ENCODE measurements at places on chromosomes 2 and 18.

DNA sequence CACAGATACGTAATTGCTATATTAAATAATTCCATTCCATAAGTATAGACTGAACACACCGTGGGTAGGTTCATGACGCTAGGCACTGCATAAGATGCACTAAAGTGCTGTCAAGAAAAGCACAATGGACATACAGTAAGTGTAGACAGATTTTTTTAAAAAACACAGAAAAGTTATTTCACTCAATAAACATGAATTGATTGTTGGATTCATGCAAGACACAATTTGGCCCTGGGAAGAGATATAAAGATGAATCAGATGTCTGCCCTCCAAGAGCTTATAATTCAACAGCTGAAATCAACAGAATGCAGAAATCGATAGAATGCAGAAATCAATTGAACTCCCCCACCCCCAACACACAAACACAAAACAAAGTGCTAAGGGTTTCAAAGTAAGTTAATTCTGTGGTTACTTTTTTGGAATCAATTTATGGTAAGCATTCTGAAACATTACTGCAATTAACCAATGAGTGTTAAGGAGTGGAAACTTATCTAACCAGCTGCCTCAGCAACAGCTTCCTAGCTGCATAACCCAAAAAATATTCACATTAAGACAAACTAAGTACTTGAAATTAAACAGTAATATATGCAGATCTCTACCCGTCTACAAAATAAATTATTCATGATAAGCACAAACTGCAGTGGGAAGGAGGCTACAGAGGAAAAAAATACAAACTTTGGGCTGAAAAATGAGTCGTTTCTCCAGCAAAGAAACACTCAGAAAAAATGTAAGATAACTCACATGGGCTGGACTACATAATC, 1.6 kb downstream of the NBAS start:
- no peak for DNase-seq

- no peak for DNase-seq
These were observed 24.5 kb downstream of the RTTN start for GRCh38 chr18:70181015-70181414.

- DNase-seq, result no peak
These were observed 97.9 kb upstream of the ALKAL2 start for GRCh38 chr2:385785-386184.

DNA sequence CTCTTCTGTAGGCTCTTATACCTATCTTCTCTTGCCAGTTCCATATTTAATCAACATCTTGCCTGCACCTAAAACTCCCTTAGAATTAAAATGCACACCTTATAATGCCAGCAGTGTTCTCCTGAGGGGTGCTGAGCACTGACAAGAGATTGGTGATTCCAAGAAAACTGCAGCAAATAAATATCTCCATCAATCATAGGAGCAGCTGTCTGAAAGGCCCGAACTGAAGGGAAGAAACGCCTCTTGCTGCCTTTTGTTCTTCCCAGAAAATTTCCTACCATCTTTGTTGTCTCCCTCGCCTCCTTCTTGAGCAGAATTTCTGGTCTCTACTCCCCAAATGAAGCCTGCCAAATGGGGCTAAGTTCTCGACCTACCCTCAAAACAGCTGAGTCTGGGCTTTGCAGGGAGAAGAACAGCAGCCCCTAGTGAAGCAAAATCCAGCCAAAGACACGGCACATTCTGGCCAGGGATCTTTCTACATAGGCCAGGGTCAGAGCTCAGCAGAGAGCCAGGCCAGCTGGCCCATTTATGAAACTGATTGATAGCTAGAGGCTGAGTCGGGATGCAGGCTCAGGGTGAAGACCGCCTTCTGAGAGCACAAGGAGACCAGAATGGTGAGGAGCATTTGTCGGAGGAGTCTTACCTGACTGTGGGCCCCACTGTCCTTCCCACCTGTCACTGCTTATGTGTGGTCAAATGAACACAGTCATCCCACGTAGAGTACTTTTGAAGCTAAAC, 20.4 kb upstream of the TMEM247 start:
- DNase-seq, result no peak

DNA sequence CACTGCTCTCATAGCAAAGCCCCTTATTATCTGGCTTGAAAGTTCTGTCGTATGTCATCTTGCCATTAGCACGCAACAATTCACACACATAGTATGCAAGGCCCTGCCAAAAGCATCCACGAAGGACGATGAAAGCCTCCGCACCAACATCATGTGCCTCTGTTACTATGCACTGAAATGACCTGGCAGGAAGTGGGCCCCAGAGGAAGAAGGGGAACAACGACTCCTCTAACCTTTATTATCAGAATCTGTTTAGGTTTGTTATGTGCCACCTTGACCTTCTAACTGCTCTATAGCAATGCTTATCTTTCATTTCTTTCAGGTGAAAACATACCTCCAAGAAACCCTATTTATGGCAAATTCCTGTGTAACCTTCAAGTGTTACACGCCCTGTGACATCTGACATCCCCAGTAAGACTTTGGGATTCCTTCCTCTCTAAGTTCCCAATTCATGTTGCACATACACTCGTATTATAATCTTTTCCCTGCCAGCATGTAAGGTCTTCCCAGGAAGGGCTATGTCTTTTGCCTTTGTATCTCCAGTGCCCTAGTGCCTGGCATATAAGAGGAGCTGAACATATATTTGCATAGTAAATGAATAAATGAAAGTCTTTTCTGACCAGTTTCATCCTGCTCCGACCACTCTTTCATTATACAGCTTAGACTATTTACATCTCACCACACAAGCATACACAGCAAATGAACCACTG, 7.0 kb upstream of the NDUFV2 start:
- peak; percentile 23 for DNase-seq

DNA sequence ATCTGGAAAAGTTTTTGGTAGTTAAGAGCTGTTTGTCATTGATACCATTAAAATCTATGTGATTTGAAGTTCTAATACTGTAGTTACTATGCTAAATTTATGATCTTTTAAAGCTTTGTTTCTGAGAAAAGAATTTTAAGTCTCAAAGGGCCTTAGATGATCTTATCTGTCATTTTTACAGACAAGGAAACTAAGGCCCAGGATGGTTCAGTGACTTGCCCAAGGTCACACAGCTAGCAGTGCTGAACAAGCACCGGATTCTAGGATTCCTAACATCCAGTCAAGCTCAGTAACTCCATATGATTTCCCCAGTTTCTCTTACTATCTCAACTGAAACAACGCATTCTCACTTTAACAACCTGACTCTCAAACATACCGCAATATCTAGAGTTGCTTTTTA, 37.7 kb downstream of the PELI1 start:
- DNase-seq, result no peak

GRCh38 chr2:134433979-134434378, 180.1 kb downstream of the MGAT5 start:
- DNase-seq, result no peak
